NCI-H526 (cell line): ENCODE measurements at places on chromosomes 3 and 15.

GRCh38 chr3:15541371-15541770 lies 19.9 kb upstream of the COLQ start:
- no peak for DNase-seq

DNA sequence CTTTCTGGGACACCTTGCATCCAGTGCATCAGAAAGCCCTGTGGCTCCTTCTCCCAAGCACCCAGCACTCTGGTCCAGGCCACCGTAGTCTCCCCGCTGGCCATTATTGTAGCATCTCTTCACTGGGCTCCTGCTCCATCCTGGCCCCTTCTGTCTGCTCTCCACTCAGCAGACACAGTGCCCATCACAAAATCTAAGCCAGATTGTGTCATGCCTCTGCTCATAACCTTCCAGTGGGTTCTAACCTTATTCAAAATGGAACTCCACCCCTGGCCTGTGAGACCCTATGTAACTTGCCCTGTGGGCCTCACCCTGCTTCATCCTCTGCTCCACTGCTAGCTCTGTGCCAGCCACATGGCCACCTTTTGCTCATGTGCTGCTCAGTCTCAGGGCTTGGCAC lies 31.7 kb upstream of the PRR23E start:
- no peak for DNase-seq

- DNase-seq = no peak
Measured at GRCh38 chr3:48402281-48402732, 27.6 kb downstream of the PLXNB1 start.

DNA sequence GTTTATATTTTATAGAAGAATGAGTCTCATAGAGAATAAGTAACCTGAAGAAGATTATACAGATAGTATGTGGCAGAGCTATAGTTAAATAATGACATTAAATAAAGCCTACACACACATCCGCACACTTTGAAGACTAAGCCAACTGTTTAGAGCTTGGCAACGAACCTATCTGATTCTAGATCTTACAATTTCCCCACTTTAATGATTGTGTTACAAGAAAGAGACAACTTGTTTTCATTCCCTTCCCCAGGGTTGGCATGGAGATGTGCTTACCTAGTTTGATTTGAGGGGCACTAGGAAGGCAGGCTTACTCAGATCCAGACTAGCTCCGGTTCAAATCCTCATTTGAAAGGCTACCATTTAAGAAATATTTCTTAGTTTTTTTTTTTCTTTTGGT lies 61.9 kb upstream of the CBLB start:
- DNase-seq = no peak

DNA sequence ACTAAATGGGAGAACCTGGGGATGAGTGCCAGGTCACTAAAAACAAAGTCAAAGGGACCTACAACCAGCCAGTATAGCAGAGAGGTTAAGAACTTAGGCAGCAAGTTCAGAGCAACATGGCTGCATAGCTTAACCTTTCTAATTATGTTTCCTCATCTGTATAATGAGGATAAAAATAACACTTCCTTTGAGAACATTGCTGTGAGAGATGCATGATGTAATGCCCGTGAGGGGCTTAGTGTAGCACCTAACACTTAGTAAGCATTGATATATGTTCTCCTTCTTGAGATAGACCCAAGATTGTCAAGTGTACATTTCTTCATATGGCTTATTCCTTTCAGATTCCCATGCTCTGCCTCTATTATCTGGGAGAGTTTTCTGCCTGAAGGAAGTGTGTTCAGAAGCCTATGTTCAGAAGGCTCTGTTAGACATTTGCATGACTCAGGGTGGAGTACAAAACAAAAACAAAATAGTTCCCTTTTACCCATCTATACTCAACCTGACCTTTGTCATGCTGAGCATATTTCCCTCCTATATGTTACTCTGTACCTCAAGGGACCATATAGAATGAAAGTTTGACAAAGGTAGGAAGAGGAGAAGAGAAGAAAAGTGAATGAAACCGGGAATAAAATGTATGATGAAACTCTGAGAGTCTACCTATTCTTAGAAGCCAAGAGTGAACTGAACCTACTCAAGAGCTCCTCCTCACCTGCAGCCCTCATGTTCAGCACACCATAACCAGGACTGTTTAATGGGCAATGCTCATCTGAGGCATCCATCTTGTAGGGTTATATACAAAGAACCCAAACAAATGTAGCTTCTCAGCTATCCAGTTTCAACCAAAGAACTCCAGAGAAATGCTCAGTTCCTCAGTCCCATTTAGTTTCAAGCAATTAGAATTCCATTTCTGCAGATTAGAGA lies 70.7 kb upstream of the KCNMB2 start:
- DNase-seq = no peak

GRCh38 chr15:78624651-78625590 lies 4.1 kb upstream of the CHRNA3 start:
- DNase-seq = no peak

DNA sequence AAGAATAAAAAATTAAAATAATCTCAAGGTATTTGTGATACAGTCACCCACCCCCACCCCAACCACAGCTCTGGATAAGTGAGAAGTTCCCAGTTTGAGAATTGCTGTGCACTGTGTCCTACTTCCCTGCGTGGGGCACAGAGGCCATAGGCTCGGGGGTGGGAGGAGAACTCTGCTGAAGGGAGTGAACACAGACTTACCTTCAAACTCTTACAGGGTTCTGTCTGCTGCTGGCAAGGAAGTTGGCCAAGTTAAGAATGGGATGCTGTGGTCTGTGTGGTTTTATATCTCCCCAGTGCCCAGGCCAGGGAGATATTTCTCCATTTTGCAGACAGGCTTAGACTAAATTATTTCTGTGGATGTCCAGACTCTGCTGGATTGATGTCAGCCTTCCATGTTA lies 37.6 kb downstream of the SPTSSB start:
- no peak for DNase-seq

GRCh38 chr15:39270934-39271333 lies 309.9 kb upstream of the THBS1 start:
- no peak for DNase-seq

GRCh38 chr3:72145506-72146380 lies 360.8 kb upstream of the PROK2 start:
- no peak for DNase-seq
